HS-5 (cell line): ENCODE measurements at places on chromosomes 16 and 17.

GRCh38 chr17:69588316-69588715 lies 173.8 kb downstream of the MAP2K6 start:
- DNase-seq: no peak

DNA sequence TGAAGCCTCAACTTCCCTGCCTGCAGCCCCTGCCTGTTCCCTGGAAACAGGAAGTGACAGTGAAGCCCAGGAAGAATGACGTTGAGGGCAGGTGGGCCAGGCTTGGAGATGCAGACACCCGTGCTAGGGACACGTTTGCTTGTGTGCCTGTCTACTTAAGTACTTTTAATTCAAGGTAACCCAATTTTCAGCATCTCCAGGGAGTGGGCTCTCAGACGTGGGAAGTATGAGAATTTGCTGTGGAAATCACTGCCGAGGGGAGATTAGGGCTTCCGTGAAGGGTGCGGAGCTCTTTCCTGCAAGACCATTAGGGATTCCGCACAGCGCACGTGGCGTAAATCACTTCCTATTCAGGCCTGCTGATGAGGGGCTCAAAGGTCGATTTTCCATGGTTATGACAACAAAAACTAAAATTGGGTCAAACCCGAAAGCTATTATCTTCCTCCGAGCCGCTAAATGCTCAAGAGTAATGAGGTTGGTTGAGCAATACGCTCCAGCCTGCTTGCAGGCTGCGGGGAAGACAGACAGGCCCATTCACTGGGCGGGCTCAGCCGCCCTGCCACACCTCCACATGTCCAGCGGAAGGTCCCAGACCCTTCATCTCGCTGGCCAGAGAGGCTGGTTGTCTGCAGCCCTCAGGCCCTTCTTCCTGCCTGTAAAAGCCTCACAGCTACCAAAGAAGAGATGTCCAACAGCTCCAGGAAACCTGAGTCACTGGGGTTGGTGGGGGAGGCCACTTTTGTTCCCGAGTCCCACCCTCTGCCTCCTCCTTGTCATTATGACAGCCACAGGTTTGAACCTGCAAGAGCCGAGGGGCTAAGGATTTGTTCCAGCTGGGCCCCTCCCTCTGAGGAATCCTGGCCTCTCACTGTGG lies 109.9 kb downstream of the RBFOX3 start:
- DNase-seq: no peak

GRCh38 chr16:28101533-28101890 lies 38.0 kb upstream of the GSG1L start:
- no peak for DNase-seq

- no peak for DNase-seq
These were observed 196.0 kb downstream of the CBLN1 start for GRCh38 chr16:49085686-49086085.

DNA sequence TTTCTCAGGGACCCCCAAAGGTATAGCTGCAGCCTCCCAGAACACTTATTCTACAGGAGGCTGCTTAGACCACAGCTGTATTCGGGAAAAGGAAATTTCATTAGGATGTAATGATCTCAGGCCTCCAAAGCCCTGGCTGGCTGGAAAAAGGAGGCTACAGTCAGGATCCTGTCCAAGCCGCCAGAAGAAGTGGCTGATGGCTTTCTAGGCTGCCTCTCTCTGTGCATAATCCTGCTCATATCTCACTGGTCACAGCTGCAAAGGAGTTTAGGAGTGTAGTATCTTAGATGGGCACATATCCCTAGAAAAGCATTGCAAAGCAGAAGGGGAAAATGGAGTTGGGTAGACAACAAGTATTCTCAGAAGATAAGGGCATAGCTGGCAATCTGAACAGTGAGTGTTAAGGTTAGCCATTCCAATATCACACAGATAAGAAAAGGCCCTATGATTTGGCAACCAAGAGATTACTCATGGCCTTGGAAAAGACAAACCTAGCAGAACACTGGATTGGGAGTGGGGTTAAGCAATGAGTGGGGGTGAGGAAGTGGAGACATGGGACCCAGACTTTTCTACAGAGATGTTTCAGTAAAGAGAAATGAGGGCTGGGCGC lies 26.0 kb upstream of the PRKCA start:
- peak; percentile 32 for DNase-seq

- DNase-seq: no peak
These were observed 339.1 kb upstream of the RBFOX1 start for GRCh38 chr16:6993544-6993943.

DNA sequence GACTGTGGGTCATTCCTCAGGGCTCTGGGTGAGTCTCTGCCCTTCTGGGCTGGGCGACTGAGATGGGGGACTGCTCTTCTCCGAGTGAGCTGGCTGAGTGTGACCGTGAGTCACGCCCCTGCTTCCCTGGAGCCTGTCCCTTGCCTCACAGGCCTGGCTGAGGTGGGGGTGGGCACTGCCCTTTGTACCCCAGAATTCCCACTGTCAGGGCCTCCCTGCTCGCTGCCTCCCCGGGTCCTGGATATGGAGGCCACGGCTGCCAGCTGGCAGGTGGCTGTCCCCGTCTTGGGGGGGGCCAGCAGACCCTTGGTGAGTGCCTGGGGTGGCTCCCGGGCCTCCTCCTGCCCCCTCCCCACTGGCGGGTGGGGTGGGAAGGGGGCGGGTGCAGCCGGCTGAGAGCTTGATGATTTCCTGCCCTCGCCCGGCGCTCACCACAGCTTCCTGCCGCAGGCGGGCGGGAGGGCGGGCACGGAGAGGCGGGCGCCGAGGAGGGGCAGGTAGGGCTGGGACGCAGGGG lies at the start of gene LAT:
TSS of gene LAT (plus strand) at position 434 of the 517 bp plus-strand sequence. CDS start 366 bp downstream, outside the sequence.
- no peak for DNase-seq

DNA sequence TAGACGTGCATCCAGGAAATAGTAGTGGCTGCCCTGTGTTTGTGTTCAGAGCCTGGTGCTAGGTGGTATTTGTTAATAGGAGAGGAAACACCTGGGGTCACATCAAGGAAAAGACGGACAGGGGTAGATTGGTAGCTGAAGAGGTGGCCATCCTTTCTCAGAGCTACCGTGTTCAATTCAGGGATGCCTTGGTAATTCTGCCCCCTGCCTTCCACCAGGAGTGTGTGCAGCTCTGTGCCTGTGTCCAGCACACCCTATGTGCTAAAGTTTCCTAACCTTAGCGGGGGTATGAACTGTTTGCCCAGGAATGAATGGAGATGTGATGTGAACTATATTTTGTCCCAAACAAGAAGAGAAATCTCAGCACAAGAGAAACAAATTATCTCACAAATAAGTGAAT lies 174.1 kb upstream of the MPHOSPH6 start:
- DNase-seq: no peak

DNA sequence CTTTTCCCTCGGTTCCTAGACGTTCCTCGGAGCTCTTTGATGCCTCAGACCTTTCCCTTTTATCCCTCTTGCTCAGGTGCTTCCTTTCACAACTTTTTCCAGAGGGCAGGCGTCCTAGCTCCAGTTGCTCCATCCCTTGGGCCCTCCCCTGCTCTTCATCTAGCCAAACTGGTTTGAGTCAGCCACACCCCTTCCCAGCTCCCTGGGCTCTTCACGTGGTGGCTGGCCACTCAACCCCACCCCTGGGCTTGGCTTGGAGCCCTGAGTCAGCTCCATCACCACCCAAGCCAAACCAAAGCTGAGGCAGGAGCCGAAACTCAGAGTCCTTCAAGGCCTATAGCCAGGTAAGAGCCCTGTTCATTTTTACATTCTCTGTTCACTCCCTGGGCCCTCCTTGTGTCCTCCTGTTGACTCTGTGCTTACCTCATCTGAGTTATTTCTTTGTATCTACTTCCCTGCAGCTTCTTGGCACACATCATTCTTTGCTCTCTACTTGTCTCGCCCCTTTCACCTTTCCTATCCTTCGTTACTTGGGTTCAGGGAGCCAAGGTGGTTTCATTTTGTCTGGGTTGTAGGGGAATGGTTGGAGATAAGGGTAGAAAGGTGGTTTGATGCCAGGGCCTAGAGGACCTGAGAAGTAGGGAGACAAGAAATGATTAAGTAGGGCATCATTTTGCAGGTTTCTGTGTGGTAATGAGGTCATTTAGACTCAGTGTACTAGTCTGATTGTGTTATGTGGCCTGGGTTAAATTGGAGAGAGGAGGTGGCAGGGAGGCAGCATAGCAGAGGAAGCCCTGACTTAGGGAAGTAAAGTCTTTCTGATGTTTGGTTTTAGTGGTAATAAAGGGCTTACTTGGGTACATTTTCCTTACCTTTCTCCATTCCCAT lies 7.6 kb upstream of the PHKG2 start:
- DNase-seq: peak; percentile 59

DNA sequence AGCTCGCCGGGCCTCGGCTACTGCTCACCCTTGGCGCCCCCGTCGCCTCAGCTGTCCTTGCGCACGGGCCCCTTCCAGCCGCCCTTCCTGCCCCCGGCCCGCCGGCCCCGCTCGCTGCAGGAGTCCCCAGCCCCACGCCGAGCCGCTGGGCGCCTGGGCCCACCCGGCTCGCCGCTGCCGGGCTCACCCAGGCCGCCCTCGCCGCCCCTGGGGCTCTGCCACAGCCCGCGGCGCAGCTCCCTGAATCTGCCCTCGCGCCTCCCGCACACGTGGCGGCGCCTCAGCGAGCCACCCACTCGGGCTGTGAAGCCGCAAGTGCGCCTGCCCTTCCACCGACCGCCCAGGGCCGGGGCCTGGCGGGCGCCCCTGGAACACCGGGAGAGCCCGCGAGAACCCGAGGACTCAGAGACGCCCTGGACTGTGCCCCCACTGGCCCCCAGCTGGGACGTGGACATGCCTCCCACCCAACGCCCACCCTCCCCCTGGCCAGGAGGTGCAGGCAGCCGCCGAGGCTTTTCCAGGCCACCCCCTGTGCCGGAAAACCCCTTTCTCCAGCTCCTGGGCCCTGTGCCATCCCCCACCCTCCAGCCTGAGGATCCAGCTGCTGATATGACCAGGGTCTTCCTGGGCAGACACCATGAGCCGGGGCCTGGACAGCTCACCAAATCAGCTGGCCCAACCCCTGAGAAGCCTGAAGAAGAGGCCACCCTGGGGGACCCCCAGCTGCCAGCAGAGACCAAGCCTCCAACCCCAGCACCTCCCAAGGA lies 12.8 kb downstream of the MYO15A start:
- DNase-seq: no peak

GRCh38 chr17:73900516-73900915 lies 256.3 kb upstream of the SDK2 start:
- no peak for DNase-seq

- peak; percentile 98 for DNase-seq
These were observed 225.5 kb downstream of the STX8 start for GRCh38 chr17:9350080-9350479.

- no peak for DNase-seq
These were observed 1.5 kb downstream of the ZNF747 start for GRCh38 chr16:30533146-30533522.

- DNase-seq: no peak
These were observed 3.1 kb downstream of the HIC1 start for GRCh38 chr17:2057760-2058585.

- DNase-seq: no peak
These were observed 40.1 kb downstream of the PEMT start for GRCh38 chr17:17551361-17551760.

DNA sequence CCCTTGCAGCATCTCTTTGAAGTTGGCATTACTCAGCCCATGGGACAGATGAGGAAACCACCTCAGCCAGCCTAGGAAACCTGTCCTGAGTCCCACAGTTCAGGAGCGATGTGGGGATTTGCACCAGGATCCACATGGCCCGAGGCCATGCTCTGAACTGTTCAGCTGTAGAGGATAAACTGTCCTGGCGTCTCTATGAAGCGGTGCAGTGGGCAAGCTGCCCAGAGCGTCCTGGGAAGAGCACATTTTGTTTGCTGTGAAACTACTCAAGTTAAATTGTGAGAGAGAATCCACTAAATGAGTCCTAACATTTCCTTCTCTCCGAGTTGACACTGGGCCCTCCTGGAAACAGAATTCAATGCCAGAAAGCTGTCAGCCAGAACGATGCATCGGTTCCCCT lies 276.6 kb upstream of the TNRC6C start:
- DNase-seq: no peak

GRCh38 chr17:81345228-81346089 lies 49.8 kb upstream of the BAHCC1 start:
- DNase-seq: peak; percentile 51

GRCh38 chr16:52436339-52437276 lies 110.3 kb downstream of the TOX3 start:
- no peak for DNase-seq

GRCh38 chr16:71402007-71402406 lies 39.8 kb downstream of the TLE7 start:
- no peak for DNase-seq

DNA sequence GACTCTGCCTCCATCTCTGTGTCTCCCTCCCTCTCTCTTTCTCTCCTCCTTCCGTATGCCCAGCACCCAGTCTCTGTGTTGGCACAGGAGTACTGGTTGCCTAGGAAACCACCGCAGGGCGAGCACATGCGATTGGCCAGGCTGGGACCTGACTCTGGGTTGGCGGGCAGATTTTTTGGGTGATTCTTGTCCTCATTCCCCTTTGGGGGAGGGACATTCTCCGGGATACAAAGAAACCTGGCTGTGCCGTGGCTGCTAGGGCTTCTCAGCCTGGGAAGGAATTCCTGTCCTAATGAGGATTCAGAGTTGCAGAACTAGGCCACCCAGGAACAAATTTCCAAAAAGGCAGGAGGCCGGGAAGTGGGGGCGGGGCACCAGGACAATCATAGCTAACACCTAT lies 168.9 kb downstream of the SHISA9 start:
- DNase-seq: no peak

GRCh38 chr17:48175692-48176470 lies 68.3 kb downstream of the SNX11 start:
- no peak for DNase-seq

- DNase-seq: no peak
These were observed 346.9 kb downstream of the C16orf95 start for GRCh38 chr16:86970279-86970678.
